Cerebellum (tissue), 4 donors: ENCODE measurements at places on chromosomes 6 and 20. TPM values are rescaled to one million over a fixed set of nuclear protein-coding genes. Genes with fewer than 3 reads are reported as not detected.

- no peak for DNase-seq
These were observed 47.4 kb upstream of the PAK5 start for GRCh38 chr20:9886227-9886626.

- DNase-seq = no peak
These were observed 240.3 kb downstream of the DLL1 start for GRCh38 chr6:170050591-170051041.

DNA sequence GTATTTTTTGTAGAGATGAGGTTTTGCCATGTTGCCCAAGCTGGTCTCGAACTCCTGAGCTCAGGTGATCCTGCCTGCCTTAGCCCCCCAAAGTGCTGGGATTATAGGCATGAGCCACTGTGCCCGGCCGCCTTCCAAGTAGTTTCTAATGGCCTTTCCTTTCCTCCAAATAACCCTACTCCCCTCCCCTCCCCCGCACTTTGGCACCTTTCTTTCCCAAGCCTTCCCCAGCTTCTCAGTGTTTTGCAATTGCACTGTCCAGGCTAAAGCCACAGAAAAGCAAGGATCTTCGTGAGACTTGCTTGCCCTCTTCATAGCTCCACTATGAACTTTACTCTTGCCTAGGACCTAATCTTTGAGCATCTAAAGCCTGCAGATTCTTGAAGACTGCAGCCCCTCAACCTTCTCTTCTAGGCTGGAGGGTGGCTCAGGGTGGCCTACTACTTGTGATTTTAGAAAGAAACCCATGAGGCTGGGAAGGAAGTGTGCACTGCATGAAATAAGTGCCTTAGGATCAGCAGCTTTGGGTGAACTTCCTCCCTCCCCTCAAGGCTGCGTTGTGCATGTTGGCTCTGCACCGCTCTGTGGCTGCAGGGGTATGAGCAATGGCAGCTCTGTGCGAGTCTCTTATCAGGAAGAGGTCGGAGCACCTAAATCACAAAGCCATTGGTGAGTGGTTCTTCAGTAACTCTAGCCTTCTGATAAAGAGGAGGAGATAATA is 152.4 kb upstream of the SNX9 start:
- DNase-seq = no peak

Gene MTG2
- total RNA-seq = 18.7 TPM
